ENCODE measurements at places on chromosomes 7 and 10.

GRCh38 chr10:101940916-101941315 lies 97.3 kb upstream of the KCNIP2 start:
- DNase-seq, result no peak

DNA sequence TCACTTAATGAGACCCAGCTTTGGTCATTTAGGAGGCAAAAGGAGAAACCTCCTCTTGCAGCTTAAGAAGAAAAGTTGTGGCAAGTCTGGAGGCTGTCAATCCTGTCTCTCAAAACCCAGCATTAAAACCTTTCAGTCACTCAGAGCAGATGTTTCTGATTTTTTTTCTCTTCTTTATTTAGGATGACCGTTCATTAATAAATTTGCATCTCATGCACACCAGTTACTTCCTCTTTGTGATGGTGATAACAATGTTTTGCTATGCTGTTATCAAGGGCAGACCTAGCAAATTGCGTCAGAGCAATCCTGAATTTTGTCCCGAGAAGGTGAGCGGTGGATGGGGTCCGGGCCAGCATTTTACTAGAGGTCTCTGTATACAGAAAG lies 32.0 kb downstream of the TMEM248 start:
- no peak for DNase-seq

DNA sequence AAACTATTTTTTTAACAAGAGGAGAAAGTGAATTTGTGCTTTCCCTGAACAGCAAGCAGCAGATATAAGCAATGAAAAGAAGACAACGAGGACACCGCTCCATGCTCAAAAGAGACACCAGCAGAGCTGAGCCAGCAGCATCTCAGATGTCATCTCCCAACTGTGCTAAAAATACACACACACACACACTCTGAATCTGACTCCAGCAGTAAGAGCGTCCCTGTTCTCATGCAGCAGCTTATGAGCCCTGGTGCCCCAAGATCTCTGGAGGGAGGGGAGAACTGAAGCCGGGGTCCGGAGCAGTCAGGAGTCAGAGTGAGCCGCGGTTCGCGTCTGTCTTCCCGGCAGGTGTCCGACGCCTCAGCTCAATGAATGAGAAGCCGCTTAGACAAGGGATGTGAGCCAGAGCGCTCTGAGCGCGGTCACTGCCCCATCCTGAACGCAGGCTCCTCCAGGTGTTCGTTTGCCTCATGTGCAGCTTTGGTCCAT lies 49.2 kb downstream of the SVIL start:
- DNase-seq, result no peak

GRCh38 chr10:128411643-128412042 lies 285.4 kb upstream of the MKI67 start:
- DNase-seq, result no peak

DNA sequence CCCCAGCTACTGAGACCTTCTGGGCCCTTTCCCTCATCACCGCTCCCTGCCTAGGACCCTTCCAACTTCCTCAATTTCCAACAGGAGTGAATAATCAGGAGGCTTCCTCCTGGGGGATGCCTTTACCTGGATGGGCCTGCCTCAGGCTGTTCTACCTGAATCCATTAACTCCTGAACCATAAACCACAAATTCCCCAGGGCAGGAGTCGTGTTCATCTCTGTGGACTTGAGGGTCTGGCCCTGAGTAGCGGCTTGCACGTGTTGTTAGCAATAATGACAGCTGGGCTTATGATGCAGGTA lies 105.1 kb upstream of the GPR26 start:
- no peak for DNase-seq

- DNase-seq, result no peak
Measured at GRCh38 chr10:722281-723060, 33.0 kb upstream of the DIP2C start.

DNA sequence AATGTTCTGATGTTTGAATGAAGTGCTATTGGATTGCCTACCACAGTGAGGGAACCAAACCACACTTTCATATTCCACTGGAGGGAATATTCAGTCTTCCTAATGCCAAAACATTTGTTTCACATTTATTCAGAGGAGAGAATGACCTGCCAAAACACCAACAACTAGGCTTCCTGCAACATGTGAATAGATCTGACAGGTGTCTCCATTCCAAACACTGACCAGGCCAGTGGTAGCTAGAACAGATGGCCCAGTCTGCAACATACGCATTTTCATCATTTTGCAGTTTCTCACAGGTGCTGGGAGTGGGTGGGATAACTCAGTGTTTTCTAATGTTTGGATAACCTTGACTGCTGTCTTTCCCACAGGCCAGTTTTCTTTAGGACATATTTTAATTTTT lies 110.0 kb downstream of the RELN start:
- DNase-seq, result no peak

- no peak for DNase-seq
Measured at GRCh38 chr7:102277901-102278300, 8.8 kb upstream of the SH2B2 start.

DNA sequence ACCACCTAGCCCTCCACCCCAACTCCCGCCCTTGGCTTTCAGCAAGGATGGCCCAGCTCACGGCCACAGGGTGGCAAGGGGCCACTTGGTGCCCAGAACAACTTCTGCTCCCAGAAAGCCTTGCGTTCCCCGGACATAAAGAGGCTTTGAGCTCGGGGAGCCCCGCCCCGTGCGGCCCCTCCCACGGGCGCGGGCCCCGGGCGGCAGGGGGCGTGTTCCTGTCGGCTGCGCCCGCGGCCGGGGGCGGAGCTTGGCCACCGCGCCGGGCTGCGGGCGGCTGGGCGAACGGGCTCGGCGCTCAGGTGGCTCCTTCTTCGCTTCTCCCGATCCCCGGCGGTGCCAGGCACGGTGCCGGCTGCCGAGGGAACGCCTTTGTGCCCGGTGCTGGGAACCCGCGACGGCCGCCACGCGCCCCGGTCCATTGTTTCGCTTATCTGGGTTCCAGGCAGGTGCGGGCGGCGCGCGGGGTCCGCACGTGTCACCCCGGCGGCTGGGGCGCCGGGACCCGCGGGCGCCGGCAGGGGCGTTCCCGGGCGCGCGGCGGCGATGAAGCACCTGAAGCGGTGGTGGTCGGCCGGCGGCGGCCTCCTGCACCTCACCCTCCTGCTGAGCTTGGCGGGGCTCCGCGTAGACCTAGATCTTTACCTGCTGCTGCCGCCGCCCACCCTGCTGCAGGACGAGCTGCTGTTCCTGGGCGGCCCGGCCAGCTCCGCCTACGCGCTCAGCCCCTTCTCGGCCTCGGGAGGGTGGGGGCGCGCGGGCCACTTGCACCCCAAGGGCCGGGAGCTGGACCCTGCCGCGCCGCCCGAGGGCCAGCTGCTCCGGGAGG lies at the start of gene NFE2L3:
NFE2L3 (plus strand) TSS at position 246 of the 829 bp plus-strand sequence; CDS start at position 547, 301 bp downstream.
- DNase-seq, result peak; percentile 85

DNA sequence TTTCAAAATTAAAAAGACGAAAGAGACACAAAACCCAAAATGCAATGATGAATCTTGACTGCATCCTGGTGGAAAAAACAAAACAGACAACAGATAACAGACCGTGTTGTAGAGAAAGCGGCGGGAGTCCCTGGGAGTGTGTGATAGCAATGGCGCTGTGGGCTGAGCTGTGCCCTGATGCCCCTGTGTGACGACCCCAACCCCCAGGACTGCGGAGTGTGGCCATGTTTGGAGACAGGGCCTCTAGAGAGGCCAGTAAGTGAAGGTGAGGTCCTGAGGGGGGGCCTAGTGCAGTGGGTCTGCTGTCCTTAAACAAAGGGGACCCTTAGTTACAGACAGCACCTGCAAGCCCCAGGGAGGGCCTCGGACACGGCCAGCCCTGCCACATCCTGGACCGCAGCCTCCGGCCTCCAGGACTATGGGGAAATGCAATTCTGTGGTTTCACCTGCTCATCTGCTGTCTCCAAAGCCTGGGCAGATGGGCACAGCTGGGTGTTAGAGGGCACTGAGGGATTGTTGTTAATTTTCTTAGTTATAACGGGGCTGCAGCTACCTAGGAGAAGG lies 277.7 kb downstream of the DNAJB6 start:
- no peak for DNase-seq

DNA sequence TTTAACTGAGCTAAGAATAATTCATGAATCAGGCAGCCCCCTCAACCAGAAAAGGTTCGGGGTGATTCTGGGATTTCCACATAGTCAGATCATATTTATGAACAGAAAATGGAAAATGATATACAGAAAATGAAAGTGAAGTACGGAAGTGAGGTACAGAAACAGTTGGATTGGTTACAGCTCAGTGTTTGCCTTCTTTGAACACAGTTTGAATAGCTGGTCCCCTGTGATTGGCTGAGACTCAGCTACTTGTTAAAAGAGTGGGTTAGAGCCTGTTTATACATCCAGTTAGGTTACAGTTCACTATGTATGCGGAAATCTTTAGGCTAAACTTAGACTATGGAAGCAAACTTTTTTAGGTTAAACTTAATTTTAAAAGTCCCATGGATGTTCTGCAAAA lies 511.7 kb downstream of the PLXDC2 start:
- no peak for DNase-seq

GRCh38 chr7:8135417-8135816 lies 126.5 kb downstream of the ICA1 start:
- no peak for DNase-seq

DNA sequence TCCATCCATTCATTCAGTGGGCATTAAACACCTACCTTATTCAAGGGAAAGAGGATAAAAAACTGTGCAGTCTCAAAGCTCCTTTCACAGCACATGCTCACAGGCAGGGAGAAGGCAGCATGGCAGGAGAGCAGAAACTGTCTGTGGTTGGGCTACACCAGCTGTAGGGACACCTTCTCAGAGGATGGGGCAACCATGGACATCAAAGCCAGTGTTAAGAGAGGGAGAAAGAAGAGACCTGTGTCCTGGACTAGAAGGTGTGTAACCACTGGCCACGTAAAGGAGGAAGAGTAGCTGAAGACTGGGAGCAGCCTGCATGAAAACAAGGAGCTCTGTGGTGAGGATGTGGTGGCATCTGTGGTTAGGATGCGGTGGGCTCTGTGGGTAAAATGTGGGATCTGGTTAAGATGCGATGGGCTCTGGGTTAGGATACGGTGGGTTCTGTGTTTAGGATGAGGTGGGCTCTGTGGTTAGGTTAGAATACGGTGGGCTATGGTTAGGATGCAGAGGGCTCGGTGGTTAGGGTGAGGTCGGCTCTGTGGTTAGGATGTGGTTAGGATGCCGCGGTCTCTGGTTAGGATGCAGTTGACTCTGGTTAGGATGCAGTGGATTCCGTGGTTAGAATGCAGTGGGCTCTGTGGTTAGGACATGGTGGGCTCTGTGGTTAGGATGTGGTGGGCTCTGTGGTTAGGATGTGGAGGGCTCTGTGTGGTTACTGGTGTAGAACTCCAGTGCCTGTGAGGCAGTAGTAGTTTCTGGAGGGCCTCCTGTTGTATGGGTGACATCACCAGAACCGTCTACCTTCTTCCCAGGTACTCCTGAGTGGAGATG lies 197.6 kb downstream of the WDR37 start:
- peak; percentile 55 for DNase-seq

DNA sequence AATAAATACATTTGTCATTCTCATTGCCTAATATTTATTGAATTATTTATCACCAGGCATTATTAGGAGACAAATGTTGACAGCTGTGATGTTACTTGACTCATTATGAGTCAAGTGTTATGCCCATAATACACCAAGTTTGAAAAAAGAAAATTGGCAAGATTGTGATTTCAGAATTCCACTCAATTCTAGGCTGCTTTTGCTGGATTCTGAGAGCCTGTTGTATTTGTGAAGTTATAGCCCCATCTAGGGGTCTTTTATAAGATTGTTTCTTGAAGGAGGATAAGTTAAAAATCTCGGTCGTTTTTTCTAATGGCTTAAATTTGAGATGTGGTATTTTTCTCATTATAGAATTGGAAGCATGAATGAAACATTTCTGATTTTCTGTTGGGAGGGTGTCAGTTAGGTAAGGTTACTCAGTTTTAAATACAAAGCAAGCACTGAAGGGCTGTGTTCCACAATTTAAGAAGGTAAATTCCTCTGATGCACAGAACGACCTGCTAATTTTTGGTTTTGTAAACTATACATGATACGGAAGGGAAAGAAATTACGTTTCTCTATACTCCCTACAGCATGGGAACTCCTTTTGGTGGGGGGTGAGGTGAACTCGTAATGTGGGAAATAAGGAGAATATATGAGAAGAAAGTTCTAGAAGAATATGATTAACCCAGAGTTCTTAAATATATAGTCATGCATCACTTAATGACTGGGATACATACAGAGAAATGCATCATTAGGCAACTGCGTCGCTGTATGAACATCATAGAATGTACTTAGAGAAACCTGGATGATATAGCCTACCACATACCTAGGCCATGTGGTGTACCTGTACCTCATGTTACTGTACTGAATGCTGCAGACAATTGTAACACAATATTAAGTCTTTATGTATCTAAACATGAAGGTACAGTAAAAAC lies 2.6 kb downstream of the STK31 start:
- DNase-seq, result no peak

DNA sequence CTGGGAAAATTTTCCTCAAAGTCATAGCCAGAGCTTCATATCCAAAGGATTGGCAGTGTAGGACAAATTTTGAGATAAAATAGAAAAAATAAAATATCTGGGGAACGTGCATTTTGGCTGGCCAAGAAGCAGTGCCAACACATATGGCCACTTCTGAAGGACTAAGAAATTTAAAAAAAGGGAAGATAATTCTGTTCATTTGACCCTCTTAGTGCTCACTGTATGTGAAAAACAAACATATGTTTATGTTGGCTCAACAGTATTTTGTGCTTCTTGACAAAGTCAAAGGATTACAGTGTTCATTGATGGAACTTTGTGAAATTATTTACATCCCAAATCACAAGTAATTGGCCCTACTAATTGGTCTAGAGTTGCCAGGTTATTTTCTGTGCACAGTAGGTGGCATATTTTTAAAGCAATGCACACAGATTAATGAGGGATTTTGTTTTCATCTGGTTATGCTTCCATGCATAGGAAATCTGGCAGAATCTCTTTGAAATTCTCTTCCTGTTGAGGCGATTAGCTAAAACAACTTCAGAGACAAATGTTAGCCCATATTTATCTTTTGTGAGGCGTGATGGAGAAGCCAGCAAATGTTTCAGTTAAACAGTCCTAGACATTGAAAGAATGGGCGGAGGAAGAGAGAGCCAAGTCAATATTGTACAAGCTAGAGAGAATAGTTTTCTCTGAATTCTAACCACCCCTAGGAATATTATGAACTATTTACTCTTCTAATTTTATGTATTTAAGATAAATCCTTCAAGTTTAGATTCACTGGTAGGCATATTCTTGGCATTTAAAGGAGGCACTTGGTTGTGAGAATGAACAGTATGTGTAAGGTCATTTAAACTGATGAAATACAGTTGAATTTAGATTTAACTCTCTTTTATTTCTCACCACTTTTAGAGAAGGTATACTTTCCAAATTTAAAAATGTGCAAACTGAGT lies 237.7 kb upstream of the MBL2 start:
- no peak for DNase-seq

Data from stimulated activated naive CD8-positive, alpha-beta T cell treated with anti-CD3 and anti-CD28 coated beads, Interleukin-15, amount 100 ng/mL, for 72 hours (primary cell).